ENCODE measurements at places on chromosomes 3 and 15.

DNA sequence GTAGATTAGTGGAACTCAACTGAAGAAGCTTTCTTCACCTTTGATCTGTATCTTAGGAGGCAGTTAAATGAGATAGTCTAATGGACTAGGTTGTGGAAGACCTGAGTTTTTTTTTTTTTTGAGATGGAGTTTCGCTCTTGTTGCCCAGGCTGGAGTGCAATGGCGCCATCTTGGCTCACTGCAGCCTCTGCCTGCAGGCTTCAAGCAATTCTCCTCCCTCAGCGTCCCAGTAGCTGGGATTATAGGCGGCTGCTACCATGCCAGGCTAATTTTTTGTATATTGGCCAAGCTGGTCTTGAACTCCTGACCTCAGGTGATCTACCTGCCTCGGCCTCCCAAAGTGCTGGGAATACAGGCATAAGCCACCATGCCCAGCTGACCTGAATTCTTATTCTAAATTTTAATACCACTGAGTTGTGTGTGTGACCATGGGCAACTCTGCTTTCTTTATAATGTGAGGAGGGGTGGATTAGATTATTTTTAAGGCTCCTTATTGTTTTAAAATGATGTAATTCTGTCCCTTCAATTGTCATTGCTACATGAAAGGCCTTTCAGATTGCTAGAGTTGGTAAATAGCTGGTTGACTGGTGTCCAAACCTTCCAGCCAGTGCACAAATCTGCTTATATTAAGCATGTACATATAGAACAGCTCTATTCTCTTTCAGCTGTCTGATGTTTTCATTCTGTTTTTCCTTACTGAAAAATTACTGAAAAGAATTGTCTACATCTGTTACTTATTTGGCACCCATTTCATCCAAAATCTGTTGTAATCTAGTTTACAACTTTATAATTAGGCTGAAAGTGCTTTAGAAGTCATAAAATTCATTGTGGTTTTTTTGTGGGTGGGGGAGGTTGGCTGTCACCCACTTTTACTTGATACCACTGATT, 2.3 kb downstream of the LNP1 start:
- no peak for DNase-seq

DNA sequence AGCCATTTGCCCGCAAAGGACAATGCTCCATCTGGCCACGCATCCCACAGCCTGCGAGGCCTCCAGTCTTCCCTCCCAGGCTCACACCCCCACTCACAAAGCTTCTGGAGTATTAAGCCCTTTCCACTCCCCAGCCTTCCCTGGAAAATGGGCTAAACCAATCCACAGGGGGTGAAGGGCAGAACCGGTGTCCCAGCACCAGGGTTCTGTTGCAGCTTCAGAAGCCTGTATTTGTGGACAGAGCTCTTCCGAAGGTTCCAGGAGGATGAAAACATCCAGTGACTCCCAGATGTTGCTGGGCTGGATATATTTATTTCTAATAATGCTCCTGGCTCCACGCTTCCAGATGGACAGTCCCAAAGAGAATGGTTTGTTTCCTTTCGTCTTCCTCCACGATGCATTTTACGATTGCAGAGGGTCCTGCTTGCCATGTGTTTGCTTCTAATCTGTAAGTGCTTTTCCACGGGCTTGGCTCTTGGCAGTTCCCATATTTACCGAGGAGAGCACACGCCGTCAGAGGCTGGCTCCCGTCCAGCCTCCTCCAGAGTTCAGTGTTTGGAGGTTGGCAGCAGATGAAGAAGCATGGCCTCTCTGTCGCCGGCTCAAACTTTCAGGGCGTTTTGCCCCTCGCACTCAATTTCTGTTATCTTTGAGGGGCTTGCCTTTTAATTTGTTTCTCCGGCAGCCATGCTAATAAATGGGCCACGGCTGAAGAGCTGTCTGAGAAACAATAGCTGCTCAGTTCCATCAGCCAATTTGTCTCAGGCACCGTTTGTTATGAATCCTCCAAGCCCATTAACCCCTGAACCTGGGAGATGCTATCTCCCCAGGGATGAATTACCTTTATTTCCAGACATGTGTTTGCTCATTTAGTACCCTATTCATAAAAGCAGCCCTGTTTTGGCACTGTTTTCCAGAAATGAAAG, 367.9 kb upstream of the PROK2 start:
- no peak for DNase-seq

GRCh38 chr3:38689346-38689745, 39.9 kb upstream of the SCN5A start:
- no peak for DNase-seq

DNA sequence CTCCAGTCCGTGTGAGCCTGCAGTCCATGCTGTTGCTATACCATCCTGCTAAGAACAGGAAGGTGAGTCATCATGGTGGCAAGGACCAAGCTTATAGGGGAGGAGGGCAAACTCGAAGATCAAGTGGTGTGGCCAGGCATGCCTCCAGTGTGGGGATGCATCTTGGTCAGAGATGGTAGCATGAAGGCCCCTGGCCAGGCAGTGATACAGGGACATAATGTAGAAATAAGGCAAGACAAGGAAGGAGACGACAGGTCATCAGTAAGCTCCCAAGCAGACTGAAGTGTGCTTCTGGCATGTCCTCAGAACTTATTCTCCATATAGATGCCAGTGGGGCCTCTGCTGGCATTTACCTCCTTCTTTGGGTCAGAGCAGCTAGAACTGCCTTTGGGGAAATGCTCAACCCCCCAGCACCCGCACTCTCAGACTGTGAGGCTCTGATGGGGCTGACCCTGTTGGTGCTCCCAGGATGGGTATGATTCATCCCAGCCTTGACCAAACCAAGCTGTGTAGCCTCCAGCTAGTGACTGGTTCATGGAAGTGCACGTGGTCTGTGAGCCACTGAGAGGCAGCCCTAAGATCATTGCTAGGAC, 52.5 kb upstream of the ATP2B2 start:
- no peak for DNase-seq

- DNase-seq: no peak
Observed at GRCh38 chr3:161894657-161895056, 398.0 kb downstream of the OTOL1 start.

DNA sequence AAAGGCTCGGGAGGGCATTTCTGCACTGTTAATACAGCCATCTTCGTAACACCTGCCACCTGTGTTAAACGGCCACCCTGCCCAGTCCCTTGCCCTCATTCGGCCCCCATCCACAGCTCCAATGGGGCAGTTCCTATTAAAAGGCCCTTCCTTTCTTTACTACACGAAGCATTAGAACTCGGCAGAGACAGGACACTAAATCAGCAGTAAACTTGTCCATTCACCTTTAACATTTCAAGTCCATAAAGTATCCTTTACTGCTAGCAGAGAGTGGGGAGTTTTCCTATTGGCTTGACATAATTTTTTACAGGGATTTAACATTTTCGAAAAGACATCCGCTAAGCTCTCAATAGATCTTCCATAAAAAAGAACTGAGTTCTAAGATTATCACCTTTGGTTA, 76.3 kb downstream of the LRRN1 start:
- DNase-seq: no peak

DNA sequence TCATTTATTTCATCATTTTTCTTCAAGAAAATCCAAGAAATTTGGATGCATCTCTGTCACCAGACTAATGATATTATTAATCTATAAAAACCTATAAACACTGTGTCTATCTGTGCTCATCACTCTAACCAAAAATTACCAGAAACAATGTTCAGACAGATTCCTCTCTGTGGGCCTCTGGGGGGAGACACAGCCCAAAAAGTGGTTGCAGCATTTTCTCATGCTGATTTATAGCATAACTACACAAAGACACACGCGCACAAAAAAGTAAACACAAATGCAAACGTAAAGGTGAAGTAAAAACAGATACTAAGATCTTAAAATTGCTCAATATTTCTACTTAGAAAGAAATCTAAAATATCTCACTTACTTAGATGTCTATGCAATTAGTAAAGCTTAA, 976.0 kb downstream of the GBE1 start:
- DNase-seq: no peak

DNA sequence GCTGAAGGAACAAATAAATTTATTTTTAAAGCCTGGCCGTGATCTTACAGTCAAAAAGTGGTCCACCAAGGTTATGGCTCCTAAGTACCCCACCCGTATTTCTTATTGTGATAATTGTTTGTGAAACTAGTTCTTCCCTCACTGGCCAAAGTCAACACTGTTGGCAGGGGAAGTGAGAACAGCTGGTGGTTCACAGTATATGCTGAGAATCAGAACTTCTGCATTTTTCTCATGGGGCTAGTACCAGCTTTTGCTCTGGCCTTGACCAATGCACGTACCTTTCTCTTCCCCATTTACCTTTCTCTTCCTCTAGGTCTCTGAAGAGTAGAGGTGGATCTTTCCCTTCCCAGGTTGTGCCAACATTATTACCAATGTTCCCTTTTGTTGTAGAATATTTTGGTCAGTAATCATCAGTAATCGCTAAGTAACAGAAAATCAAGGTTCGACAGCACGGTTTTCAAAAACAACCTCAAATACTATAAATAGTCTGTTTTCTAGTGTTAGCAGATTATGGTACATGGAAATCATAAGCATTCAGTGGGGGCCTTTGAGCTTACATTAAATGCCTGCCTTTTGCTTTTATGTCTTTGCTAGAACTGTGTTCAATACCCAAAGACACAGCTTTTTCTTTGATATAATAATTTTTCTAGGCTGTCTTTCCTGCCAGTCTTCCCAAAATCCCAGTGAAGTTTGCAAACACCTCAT, 268.0 kb downstream of the LPP start:
- peak; percentile 15 for DNase-seq

DNA sequence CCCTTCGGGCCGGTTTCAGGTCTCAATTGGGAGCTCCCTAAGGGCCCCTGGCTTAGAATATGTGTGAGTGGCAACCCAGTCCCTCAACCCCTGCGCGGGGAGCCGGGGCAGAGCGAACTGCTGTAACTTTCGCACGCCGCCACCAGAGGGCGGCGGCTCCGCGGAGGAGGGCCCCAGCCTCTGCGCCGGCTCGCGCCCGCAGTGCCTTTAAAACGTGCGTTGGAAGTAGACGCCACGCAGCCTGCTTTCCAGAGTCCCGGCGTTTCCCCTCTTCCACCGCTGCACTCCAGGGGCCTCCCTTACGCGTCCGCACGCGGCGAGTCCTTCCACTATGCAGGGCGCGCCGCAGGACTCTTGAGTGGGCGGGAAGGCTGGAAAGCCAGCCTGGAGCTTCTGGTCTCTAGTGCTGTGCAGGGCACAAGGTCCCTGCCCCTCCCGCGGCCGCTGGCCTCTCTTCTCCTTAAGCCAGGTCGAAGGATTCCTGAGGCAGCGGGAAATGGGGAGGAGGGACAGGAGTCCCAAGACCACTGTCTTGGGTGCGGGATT, 23.7 kb upstream of the RNU6-1 start:
- DNase-seq: peak; percentile 67

DNA sequence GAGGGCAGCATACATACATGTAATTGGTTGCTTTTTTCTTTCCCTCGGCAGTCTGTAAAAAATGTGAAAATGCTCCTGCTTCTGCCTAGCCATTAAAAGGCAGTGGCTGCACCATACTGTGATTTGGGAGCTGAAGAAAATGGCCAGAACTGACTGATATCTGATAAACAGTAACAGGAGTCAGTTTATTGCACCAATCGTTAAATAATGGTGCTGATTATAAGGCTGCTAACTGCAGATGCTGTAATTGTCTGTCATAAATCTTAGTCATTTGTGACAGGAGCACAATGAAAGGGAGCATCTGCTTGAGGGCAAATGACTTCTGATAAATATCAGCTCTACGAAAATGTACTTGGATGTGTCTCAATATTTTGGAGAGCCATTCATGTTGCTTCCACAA, 263.1 kb upstream of the DNAJC19 start:
- no peak for DNase-seq

GRCh38 chr15:49135342-49135857, 20.0 kb downstream of the COPS2 start:
- DNase-seq: no peak

GRCh38 chr15:95958382-95958781, 372.1 kb upstream of the NR2F2 start:
- no peak for DNase-seq

DNA sequence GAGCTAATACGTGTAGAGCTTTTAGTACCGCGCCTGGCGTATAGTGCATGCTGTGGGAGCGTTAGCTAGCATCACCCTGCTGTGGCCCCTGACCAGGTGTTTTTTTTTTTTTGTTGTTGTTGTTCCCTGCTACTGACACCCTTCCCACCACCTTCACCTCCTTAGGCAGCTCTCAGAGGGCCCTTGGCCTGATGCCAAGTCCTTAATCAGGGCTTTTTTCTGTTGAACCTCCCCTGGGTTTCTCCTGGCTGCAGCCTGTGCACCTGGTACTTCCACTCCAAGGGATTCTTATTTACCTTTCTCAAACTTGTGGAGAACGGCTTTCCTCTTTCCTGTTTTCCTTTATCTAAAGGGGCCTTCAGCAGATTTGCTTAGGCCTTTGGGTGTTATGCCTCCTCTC, 53.3 kb downstream of the SLC7A14 start:
- DNase-seq: no peak

DNA sequence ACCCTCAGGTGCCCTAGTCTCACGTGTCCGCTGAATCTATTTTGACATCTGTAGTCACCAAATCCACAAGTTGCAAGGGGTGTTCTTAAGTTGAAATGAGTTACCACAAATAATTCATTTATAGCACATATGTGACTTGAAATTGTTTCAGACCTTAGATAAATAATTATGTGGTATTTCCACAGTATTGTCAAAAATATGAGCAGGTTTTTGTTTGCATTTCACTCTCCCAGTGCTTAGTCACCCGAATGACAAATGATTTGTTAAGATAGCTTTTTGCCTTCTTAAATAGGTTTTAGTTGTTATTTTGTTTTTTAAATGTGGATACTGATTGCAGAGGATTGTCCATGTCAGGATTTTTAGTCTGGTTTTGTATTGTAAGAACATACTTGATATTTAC, 2.6 kb downstream of the MFSD1 start:
- no peak for DNase-seq

DNA sequence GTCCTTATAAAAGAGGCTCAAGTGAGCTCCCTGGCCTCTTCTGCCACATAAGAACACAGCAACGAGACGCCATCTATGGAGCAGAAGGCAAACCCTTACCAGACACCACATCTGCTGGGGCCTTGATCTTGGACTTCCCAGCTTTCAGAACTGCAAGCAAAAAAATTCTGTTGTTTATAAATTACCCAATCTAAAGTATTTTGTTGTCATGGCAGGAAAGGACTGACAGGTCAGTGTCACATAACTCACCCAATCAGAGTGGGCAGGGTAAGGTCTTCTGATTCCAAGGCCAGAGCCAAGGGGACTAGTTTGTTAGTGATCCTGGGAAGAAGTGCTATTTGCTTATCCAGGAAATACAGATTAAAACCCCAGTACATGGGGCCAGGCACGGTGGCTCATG, 98.9 kb downstream of the HMG20A start:
- DNase-seq: no peak

- DNase-seq: no peak
Observed at GRCh38 chr15:70823196-70823595, 30.8 kb downstream of the LARP6 start.

DNA sequence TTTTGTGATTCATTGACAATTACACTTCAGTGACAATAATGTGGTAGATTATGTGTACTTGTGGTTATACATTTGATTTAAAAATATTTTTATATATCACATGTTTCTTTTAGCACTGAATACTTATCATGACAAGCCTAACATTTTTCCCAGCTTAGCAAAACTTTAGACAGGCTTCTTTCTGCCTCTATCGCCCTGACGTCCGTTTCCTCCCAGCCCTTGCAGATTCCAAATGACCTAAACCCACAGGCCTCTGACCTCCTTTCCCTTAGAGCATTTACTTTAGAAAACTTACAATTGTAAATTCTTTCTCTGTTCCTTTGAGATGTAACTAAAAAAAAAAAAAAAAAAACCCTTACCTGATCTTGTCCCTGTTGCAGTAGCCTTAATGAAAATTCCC, 326.1 kb downstream of the UNC13C start:
- DNase-seq: no peak

GRCh38 chr3:61858054-61858453, 296.7 kb downstream of the PTPRG start:
- no peak for DNase-seq

All from CD4-positive, alpha-beta T cell treated with Interleukin-10 for 1 hour (primary cell).